Tibial nerve (tissue), 4 donors: ENCODE measurements at places on chromosomes 2 and 18. TPM values are rescaled to one million over a fixed set of nuclear protein-coding genes. Genes with fewer than 3 reads are reported as not detected.

ZDBF2 gene
- 16.1 TPM for total RNA-seq

RPRM gene
- total RNA-seq: not detected

CROCC2 gene
- total RNA-seq: not detected

GREB1 gene
- total RNA-seq: 8.1 TPM

FZD7 gene
- 14.2 TPM for total RNA-seq

FSIP2 gene
- total RNA-seq: 1.5 TPM

MROH2A gene
- total RNA-seq: not detected
